Sciatic nerve (tissue), 2 donors: ENCODE measurements at places on chromosomes 1 and 21. TPM values are rescaled to one million over a fixed set of nuclear protein-coding genes. Genes with fewer than 3 reads are reported as not detected.

GRCh38 chr1:38246955-38247952 is 200.7 kb upstream of the POU3F1 start:
- DNase-seq, result no peak

Gene CFHR3
- 0.94 TPM for total RNA-seq

Gene USP48
- total RNA-seq, result 112 TPM

Gene IL24
- total RNA-seq, result not detected

- DNase-seq, result no peak
Measured at GRCh38 chr21:23939369-23940065, 1667.8 kb downstream of the MRPL39 start.

Gene RAP1GAP
- total RNA-seq, result 14.7 TPM

- DNase-seq, result no peak
Measured at GRCh38 chr1:101003012-101003650, 22.5 kb downstream of the DPH5 start.

- DNase-seq, result no peak
Measured at GRCh38 chr1:6360117-6360496, 33.5 kb downstream of the ACOT7 start.

- no peak for DNase-seq
Measured at GRCh38 chr1:234400773-234401172, 27.5 kb downstream of the COA6 start.

DNA sequence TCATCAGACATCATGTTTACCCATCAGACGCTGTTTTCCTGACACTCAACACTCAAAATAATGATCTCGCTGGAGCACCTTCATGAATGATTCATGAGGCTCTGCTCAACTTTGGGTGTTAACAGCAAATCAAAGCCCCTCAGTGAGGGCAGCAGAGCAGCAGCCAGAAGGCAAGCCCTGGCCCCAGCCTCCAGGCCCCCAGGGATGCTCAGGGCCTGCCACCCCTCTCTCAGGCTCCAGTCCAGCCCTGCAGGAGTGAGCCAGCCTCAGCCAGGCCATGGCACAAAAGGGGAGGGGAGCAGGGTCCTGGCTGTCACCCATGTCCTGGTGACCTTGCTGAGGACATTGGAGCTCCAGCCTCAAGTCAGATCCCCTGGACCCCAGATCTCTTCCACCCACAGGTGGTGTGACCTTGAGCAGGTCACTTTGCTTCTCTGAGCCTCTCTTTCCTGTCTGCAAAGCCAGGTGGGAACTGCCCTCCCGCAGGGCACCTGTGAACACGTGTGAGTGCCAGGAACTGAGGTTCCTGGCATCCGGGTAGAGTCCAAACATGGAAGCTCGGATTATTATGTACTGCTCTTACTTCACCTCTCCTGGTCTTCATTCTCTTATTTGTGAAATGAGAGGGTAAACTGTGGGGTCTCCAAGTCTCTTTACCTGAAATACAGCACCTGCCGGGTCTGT is 161.6 kb upstream of the VAMP3 start:
- DNase-seq, result peak; percentile 38

Gene KIF14
- total RNA-seq, result 0.22 TPM

DNA sequence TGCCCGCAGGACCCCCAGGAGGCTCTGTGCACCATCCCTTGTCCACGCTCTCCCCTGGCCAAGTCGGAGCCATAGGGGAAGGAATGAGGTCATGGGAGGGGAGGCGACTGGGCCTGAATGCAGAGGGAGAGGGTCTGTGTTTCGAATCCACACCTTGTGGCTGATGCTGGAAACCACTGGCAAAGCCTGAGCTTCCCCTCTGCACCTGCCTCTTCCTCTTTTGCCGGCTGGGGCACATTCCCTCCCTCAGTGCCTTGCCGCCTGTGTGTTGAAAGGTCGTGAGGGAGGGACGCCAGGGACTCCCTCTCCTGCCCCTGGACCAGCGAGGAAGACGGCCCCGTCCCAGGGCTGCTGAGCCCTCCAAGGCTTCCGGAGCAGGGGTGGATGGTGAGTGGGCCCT is 27.3 kb downstream of the PRDM16 start:
- no peak for DNase-seq

DNA sequence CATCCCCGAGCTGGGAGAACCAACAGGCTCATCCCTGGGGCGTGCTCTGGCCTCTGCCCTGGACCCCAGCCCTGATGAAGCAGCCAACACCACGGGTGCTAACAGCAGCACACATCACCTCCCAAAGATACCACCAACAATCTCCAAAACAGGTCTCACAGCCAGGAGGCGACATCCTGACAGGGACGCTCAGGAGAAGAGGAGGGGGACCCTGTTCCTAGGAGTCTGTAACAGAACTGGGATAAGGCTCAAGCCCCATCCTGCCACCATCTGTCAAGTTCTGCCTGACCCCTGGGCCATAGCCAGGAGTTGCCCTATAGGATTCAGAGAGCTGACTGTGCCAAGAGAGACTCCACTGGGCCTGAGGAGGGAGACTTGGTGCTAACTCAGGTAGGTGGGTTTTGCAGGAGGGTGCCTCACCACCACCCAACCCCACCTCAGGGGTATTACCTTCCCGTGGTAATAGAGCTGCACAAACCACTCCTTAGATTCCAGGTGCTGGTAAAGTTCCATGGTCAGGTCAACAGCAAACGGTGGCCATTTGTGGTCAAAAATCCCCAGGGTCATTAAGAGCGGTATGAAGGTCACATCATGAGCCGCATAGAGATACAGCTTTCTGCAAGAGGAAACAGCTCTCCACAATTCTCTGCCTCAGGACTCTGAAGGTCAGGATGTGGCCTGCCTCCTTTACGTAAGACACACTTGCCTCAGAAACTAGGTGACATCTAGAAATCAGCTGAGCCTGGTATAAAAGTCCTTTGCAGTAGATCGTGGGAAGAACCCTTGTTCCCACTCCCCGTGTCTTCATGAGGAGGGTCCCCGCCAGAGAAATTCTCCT is 22.3 kb downstream of the ACP6 start:
- DNase-seq, result no peak

- DNase-seq, result no peak
Measured at GRCh38 chr1:185931438-185931837, 197.2 kb downstream of the HMCN1 start.

- DNase-seq, result no peak
Measured at GRCh38 chr21:35873441-35873840, 186.9 kb downstream of the SETD4 start.

Gene SOX13
- total RNA-seq, result 56.3 TPM

GRCh38 chr1:110916669-110917306 is 43.8 kb downstream of the CD53 start:
- DNase-seq, result no peak

Gene C1orf115
- total RNA-seq, result 24.3 TPM

Gene TMEM52
- 0.80 TPM for total RNA-seq
